ENCODE measurements at places on chromosomes 7 and 10.

- DNase-seq, result no peak
Measured at GRCh38 chr7:120168066-120168465, 104.9 kb upstream of the KCND2 start.

DNA sequence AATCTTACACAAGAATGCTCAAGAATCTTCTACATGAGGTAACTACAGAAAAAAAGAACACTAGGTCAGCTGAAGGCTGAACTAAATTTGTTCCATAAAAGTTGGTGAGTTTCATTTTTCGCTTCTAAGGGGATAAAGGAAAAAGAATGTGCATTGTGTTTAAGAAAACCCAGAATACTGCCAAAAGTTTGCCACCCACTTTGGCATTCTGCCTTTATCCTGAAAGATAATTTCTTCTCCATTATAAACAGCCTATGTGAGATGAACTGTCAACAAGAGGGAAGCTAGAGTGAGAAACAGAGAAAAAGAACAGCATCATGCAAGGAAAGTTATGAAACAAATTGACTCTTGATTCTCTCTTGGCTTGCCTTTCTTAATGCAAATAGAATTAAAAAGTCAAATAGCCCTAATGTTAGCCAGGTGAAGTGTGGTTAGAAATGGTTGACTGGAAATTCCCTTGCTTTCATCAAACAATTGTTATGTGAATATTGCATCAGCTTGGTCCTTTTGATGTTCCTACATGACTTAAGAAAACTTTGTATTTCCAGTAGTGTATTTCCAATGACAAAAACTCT, 25.8 kb downstream of the STEAP1 start:
- DNase-seq, result no peak

DNA sequence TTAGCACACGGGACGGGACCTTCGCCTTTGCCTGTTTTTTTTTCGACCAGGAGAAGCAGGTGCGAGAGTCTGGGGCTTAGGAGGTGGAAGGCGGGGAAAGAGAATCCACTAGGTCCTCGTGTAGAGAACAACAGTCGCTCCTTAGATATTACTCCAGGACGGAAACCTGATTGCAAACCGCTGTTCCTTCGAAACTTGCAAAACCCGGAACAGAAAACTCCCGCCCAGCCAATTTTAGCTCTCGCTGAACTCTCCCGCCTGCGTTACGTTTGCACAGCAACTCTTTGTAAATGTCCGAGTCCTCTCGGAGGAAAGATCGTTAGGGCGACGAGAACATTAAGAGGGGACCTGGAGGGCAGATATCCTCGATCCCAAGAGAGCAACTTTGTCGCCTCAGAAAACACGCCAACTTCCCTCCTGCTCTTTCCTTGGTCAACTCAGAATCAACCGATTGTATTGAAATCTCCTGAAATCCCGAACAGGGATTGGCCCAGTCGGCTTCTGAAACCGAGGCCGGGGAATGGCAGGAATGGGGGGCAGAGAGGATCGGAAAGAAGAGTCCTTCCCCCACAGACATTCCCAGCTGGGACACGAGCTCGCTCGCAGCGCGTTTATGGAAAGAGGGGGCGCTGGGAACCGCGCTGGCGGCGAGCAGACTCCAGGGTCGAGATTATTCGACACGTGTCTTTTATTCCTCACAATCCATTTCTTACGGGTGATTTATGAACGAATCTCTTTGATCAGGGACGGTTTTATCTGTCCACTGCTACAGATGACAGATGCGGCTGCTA, 9.9 kb downstream of the TWIST1 start:
- no peak for DNase-seq

GRCh38 chr7:88396948-88397322, 90.2 kb upstream of the STEAP4 start:
- no peak for DNase-seq

- DNase-seq, result no peak
Measured at GRCh38 chr10:106424981-106425380, 739.5 kb downstream of the SORCS1 start.

All from esophagus squamous epithelium (tissue), 5 donors.